ENCODE measurements at places on chromosomes 12 and 14.

DNA sequence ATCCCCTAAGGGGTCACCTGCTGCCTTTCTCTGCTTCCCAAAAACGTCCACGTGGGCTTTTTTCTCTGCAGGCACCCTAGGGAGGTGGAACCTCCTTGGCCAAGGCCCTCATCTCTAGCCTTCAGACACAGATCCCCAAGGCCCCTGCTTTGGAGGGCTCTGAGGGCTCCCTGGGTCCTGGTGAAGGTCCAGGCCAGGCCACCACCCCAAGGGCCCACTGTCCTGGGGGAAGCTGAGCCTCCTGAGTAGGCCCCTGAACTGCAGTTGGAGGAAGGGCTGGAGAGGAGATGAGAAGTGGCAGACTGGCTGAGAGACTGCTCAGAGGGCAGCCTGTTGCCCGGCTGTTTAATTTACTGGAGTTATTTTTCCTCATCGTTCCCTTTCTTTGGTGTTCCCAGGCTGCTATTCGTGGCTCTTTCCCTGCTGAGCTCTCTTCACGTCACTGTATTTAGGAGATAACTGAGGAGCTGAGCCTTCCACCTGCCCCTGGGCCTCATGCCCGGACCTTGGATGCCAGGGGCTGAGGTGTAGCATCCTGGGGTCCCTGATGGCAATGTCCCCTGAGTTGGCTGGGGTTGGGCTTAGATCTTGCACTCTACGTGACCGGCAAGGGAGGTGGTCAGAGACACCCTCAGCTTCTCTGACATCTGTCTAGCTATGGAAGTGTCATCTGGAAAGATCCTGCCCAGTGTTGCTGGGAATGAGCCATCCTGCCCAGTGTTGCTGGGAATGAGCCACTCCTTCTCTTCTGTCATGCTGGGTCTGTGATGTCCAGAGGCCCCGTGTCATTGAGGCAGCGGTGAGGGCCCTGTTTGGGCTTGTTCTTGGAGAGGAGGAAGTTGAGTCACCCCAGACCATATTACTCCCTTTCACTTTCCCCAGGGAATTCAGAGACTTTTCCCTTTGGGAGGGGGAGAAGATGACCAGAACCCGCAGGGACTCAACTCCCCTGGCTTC lies 139.8 kb downstream of the TSPAN9 start:
- no peak for DNase-seq

- DNase-seq, result no peak
Observed at GRCh38 chr14:93619176-93619793, 169.0 kb downstream of the PRIMA1 start.

- DNase-seq, result no peak
Observed at GRCh38 chr14:105857826-105858675, 331.7 kb downstream of the TMEM121 start.

DNA sequence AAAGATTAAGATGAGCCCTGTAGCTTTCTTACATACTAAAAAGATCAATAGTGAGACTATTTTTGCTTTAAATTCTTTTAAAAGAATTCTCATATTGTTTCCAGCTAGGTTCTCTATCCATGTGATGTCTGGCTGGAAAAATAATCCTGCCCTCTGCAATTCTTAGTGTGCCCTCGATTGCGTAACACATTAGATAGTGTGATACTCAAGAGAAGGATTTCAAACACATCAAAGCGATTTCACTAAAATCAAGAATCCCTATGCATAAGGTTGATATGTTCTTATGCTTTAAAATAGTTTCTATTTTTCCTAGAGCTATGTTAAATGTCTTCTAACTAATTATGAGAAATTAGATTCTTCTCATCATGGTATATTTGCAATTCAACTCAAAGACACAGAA lies 127.3 kb upstream of the PLEKHA5 start:
- no peak for DNase-seq

DNA sequence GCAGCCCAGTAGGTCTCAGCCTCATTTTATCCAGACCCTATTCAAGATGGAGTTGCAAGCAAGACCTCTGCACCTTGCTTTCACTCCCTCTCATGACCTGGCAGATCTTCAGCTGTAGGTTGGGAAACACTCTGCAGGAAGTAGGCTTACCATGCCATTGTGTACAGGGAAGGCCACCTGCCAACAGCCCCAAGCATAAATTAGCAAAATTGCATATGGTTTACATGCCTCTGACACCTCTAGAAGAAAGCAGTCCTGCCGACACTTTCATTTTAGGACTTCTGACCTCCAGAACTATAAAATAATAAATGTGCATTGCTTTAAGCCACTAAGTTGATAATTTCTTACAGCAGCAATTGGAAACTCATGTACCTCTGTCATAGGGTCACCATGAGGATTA lies 96.9 kb downstream of the SLC15A4 start:
- no peak for DNase-seq

- no peak for DNase-seq
Observed at GRCh38 chr12:131011165-131012079, 57.7 kb downstream of the ADGRD1 start.

GRCh38 chr12:84814664-84815245 lies 97.8 kb downstream of the SLC6A15 start:
- DNase-seq, result no peak

- DNase-seq, result no peak
Observed at GRCh38 chr12:50515587-50515986, 10.8 kb downstream of the DIP2B start.

DNA sequence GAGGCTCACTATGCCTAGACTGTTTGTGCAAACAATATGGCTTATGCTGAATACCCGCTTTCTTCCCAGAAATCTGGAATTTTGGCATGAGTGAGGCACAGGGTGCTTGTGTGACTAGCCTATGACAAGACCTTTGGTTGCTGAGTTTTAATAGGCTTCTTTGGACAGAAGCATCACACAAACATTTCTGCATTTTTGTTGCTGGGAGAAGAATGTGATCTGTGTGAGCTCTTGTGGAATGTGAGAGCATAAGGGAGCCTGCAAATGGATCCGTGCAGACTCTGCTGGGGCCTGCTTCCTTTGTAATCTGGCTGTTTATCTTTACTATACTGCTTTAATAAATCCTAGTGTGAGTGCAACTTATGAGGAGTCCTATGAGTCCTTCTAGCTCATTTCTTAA lies 83.0 kb upstream of the ZDHHC17 start:
- no peak for DNase-seq

DNA sequence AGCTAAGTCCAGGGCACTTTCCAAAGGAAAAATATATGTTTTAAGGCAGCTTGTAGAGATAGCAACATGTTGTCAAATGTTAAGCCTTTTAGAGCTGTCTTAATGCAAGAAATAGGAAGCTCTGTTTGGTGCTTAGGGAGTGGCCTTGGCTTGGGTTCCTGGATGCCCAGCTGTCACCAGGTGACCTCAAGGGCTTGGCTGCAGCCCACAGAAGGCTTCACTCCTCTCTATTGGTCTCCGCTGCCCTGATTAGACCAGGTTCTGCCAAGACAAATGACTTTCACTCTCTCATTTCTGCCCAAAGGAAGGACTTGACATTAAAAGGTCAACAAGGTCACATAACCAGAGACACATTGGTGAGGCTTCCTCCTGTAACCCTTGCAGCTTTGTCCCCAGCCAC lies 76.8 kb downstream of the WSCD2 start:
- DNase-seq, result no peak

DNA sequence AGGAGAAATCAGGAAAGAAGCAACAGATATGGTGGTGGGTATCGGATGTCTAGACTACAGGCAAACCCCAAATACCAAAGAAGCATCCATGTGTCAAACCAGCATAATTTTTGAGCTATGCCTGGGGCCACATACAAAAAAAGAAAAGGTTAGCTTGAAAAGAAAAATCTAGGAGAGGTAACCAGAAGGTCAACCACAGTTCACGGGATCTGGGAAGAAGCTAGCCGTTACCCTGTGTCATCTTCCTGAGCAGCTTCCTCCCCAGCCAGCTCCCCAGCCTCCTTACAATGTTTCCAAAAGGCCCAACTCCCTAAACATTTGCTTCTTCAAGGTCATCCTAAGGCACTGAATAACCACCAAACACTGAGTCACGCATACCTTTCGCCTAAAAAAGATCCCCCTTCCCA lies 3.1 kb downstream of the SINHCAF start:
- DNase-seq, result no peak

- DNase-seq, result no peak
Observed at GRCh38 chr12:129109174-129110001, 256.1 kb downstream of the GLT1D1 start.

DNA sequence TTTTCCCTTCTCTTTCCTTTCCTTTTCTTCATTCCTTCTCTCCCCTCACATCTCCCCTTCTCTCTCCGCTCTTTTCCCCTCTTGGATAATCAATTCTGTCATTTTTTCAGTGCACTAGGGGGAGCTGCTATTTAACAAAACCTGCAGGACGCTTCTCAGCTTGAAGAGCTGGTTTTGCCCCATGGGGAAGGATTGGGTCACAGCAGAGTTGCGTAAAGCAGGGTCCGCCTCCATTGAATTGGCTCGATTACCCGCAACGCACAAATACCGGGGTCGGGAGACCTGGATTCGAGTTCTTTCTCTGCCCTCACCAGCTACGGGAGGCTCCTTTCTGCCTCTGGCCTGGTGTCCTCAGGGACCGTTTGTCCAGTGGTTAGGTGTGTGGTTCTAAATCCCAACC lies 42.1 kb upstream of the CHGA start:
- no peak for DNase-seq

DNA sequence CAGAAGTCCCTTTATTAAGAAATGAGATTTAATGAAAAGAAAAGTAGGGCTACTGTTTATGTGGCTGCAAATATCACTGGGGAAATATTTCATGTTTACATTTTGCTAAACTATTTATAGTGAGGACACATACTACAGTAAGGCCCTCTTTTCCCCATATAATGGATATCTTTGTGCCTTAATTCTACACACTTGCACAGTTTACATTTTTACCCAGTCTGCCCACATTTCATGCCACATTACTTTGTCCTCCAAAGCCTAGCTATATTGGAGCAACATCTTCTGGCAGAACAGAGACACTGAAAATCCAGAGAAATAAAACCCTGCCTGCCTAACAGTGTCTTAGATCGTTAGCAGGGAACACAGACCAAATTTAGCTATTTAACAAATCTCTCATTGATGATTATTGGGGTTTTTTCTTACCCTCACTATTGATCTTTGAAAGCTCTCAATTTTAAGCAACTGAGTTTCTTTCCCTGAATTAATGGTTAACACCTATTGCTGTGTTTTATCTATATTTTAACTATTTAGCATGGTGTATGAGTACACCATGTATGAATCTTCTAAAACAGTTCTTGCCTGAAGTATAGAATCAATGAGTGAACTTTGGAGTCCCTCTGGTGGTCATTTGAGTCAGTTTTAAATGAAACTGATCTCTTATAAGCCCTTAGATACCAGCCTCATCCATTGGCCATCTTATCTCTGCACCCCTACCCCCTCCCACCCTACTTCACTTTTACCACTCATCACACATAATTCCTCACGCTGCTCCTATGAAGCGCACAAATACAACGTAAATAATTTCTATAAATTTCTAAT lies 170.2 kb downstream of the BCAT1 start:
- no peak for DNase-seq

DNA sequence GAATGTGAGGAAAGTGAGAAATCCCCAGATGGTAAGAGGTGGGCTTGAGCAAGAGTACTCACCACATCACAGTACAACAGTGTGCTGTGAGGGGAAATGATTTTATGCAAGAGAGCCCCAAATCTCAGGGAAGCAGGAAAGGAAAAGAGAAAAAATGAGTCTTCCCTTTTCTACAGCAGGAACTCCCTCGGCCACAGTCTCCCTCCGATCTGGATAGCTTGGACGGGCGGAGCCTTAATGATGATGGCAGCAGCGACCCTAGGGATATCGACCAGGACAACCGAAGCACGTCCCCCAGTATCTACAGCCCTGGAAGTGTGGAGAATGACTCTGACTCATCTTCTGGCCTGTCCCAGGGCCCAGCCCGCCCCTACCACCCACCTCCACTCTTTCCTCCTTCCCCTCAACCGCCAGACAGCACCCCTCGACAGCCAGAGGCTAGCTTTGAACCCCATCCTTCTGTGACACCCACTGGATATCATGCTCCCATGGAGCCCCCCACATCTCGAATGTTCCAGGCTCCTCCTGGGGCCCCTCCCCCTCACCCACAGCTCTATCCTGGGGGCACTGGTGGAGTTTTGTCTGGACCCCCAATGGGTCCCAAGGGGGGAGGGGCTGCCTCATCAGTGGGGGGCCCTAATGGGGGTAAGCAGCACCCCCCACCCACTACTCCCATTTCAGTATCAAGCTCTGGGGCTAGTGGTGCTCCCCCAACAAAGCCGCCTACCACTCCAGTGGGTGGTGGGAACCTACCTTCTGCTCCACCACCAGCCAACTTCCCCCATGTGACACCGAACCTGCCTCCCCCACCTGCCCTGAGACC lies 7.8 kb downstream of the ATN1 start:
- no peak for DNase-seq

DNA sequence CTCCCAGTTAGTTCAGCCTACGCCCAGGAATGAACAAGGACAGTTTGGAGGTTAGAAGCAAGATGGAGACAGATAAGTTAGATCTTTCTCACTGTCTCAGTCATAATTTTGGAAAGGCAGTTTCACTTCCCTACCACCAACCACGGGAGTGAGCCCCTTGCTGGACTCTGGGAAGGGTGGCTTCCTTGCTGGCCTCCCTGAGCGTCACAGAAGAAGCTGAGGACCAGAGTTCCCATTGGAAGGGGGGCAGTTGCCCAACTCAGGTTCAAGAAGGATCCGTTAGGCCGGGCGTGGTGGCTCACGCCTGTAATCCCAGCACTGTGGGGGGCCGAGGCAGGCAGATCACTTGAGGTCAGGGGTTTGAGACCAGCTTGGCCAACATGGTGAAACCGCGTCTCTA lies 106.2 kb upstream of the MAX start:
- DNase-seq, result no peak

- DNase-seq, result no peak
Observed at GRCh38 chr12:91852634-91853033, 293.0 kb downstream of the BTG1 start.

DNA sequence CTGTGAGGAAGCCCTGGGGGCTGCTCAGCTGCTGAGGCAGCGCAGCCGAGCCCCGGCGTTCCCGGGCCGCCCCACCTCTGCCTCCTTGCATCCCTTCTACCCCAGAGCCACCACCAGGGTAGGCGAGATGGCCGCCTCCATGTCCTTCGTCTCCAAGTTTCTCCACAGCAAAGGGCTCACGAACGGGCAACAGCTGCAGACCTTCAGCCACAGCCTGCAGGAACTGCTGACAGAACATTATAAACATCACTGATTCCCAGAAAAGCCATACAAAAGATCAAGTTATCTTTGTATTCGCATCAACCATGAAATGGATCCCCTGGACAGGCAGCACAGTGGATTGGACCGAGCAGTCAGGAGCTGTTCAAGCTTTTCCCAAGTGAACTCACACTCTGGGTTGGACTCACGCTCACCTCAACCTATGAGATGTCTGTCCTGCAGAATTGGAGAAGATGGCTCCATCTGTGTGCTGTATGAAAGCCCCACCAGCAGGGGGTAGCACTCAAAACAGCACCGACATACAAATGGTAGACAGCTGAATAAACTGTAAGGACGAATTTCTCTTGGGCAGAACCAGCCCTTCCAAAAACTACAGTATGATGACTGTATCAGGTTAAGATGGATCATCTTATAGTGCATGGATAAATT lies 19.4 kb upstream of the A2M start:
- no peak for DNase-seq

All from GOT3 (cell line).